T-cell (primary cell): ENCODE measurements at places on chromosomes 11 and 22.
A peak's percentile ranks its signal among the peaks of the same experiment; 100 is the strongest.

GRCh38 chr11:3163241-3163981, 1.7 kb downstream of the OSBPL5 start:
- DNase-seq = no peak

GRCh38 chr11:23903044-23903704, 593.7 kb upstream of the LUZP2 start:
- no peak for DNase-seq

DNA sequence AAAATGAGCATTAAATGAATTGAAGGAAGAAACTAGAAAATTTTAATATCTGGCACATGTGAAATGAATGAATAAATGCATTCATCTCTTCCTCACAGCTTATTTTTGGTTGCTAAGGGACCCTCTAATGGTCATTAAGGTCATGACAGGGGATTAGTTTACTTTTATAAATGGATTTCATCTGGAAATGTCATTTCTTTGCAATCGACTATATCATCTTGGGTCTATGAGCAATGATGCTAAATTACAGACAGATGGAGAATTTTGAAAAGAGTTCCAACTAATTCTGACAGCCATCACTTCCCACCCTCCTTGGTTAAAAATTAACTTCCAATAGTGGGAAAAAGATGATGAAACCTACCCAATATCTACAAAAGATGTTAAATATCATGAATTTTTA, 98.0 kb downstream of the KIF18A start:
- no peak for DNase-seq

GRCh38 chr11:95506777-95507176, 275.8 kb upstream of the SESN3 start:
- DNase-seq = no peak

GRCh38 chr11:125088123-125088522, 23.3 kb downstream of the TMEM218 start:
- DNase-seq = no peak

GRCh38 chr22:37062376-37062675, 10.8 kb downstream of the KCTD17 start:
- no peak for DNase-seq

GRCh38 chr11:34417202-34417601, 21.5 kb upstream of the CAT start:
- no peak for DNase-seq

GRCh38 chr11:120391292-120391691, 55.1 kb downstream of the ARHGEF12 start:
- no peak for DNase-seq

- no peak for DNase-seq
Measured at GRCh38 chr22:44358709-44359440, 46.1 kb upstream of the SHISAL1 start.

DNA sequence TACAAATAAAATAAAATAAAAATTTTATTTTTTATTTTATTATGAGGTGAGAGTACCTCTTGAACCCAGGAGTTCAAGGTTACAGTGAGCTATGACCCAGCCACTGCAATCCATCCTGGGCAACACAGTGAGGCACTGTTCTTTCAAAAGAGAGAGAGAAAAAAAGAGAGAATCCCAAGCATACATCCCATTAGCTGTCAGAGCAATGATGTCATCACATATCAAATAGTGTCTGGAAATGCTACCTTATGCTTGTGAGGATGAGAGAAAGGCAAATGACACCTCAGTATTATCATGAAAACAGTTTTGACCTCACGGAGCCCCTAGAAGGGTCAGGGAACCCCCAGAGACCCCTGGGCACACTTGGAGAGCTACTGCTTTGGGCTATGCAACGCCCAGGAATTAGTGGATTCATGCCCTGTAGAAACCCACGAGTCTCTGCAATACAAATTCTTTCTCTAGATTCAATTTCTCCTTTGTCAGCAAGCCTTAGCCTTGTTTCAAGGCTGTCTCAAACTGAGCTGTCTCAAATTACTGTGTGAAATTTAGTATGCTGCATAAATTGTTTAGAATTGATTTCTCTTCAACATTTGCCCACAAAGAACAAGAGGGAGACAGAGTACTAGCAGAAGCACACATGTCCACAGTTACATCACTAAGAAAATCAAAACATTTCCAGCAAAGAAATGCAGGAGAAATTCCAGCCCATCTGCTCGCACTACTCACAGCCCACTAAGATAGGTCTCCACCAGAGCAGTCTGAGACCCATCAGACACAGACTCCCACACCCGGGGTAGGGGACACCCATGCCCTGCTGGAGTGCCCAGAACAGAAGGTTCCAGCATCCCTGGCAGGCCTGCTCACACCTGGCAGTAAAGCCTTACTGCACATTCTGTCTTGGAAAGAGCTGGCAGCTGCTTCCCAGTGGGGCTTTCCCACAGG, 18.1 kb downstream of the DGCR2 start:
- DNase-seq = no peak

GRCh38 chr22:38213319-38213989, 11.7 kb downstream of the MAFF start:
- DNase-seq = no peak

DNA sequence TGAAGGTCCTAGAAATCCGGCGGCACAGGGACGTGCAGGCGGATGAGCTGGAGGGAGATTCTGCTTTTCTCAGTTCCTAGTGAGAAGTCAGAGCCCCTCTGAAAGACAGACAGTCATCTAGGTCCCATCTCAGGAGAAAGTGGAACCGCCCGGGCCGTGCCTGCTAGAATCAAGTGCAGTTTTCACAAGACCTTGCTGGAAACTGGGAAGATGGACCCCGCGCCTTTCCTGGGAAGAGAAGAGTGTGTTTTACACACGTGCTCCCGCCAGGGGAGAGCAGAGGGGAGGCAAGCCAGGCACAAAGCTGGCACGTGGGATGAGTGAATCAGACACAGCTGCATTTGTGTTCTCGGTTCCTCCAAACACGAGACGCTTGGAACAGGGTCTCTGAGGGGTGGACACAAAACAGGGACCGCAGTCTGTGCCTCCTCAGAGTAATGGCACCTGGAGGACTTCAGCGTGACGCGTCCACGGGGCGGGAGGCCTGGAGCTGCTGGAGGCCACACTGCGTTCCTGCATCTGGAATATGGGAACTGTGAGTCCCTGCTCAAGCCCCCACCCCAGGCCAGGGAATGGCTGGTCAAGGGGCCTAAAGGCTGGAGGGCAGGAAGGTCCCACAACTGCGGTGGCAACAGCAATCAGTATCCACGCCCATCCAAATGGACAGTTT, 218.3 kb downstream of the BRD1 start:
- no peak for DNase-seq

DNA sequence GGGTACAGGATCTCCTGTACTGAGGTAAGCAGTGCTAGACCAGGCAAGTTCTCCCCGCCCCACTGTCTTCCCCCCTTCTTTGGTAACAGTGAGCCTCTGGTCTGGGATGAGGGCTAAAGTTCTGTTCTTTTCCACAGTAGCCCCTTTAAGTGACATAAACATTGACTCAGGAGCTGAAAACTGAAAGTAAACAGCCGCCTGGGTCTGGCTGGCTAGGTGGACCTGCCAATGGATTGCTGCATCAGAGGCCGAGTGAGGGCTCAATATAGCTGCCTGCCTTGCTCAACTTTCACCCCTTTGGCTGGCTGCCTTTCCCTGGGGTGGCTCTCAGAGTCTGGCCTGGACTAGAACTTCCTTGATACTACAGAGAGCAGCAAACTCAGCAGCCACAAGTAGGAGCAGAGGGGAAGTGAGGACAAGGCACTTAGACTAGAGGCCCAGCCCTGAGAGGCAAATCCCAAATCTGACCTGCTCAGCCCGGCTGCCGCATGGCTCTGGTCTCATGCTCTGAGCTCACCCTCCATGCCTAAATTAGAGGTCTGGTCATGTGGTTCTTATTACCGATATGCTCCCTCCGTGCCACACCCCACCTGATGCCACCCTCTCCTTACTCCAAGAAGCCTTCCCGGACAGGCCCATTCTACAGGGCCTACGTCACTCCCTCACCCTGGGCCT, 9.6 kb upstream of the UCP3 start:
- DNase-seq = no peak

DNA sequence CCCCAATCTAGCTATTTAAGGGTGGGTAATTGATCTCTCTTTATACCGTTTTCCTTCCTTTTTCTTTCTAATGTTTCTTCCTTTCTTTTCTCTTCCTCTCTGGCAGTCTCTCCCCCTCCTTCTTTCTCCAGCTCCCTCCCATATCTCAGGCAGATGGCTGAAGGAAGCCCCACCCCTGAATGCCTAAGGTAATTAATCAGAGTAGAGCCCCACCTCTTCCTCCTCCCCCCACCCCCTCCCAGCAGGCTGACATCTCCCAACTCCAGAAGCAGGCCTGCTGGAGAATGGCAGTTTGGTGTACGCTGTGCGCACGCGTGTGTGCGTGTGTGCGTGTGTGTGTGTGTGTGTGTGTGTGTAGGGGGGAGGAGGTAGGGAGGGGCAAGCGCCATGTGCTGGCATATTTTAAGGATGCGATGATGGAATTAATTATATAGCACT, 122.6 kb downstream of the APOL5 start:
- DNase-seq = no peak

GRCh38 chr22:24599514-24599913, 3.5 kb upstream of the GGT1 start:
- no peak for DNase-seq

DNA sequence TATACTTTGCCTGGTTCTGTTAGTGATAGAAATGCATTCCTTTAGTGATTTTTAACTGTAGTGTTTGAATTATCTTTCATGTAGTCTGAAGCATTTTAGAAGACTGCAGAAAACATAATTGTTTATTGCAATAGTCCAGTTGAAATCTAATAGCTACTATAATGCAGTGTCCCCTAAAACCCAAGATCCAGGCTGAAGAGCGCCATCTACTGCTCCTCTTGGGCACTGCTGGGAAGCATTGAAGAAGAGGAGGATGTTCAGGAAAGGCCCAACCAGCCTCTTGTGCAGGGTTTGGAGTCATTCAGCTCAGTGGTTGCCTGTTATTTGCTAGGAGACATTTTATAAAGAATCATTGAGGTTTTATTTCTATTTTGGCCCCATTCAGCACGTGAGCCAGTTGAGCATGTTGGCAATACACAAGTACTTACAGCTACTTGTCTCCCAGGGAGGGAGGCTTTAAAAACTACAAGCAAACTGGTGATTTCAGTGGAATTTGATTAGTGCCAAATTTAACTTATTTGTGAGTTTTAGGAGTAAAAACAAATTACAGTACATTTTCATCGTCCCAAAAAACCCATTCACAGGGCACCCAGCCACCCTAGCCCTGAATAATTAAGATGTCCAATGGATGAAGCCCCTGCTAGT, 74.9 kb upstream of the HORMAD2 start:
- DNase-seq = peak; percentile 36

DNA sequence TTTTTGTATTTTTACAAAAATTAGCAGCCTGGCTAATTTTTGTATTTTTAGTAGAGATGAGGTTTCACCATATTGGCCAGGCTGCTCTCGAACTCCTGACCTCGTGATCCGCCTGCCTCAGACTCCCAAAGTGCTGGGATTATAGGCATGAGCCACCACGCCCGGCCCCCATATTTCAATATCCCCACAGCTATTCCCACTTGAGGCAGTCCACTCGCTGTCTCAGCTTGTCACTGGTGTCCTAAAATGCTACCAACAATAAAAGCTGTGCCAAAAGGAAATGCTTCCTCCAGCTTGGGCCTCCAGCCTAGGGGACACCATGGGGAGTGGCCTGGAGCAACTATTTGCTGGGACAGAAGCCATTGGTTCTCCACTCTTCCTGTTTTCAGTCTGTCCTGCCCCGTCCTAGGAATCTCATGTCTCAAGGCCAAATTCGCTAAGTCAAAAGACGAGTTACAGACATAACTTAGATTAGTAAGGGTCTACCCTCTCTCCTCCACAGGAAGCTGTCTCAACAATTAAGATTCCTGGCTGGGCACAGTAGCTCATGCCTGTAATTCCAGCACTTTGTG, 7.3 kb upstream of the SPINDOC start:
- DNase-seq = no peak

- no peak for DNase-seq
Measured at GRCh38 chr22:37782340-37783168, 25.2 kb upstream of the GCAT start.

DNA sequence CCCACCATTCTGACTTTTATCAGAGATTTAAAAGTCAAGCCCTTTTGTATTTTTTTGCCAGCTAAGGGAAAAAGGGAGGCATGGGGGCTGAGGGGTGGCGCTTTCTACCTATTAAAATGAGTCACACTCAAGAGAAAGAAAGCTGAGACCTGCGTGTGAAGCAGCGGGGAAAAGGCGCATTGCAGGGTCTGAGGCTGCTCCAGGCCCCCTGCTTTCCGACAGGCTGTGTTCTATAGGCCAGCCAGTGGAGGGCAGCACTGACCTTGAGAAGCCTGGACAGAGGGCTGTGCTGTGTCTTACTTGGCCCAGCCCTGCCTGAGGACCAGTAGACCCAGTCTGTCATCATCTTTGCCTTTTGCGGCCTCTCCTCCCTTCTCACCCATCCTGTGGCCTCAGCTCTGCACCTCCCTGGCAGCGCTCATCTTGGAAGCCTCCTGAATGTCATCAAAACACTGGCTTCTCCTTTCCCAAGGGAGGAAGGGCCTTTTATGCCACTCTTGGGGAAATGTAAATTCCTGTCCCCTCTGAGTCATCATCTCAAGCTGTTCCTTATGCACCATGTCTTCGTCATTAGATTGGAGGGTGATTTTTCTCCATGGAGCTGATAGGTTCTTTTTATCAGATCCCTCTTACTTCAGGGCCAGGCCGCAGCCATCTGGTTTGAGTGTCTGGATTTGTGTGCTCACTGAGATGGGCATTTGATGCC, 12.6 kb upstream of the MAPK8IP1 start:
- DNase-seq = no peak

GRCh38 chr11:2256293-2256913, 14.0 kb downstream of the ASCL2 start:
- no peak for DNase-seq

DNA sequence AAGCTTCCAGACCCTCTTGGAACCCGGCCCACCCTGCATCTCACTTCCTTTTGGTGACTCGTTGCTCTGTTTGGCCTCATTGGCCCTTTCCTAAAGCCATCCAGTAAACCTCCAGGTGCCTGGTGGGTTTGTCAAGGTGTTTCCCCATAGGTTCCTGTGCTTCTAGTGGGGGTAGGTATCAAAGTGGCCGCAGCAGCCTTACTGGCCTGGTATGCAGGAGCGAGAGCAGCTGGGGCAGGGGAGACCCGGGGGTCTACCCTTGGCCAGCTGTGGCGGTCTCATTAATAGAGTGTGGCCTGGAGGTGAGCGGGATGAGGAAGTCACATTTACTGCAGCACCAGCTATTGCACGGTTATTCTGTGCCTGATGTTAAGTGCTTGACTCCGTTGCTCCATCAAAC, 4.1 kb downstream of the APOA4 start:
- DNase-seq = no peak

DNA sequence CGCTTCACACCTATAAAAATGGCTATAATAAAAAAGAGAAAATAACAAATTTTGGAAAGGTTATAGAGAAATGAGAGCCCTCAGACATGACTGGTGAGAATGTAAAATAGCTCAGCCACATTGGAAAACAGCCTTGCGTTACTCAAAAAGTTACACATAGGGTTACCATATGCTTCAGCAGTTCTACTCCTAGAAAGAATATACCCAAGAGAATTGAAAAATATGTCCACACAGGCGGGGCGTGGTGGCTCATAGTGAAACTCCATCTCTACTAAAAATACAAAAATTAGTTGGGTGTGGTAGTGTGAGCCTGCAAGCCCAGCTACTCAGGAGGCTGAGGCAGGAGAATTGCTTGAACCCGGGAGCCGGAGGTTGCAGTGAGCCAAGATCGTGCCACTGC, 7.6 kb upstream of the JHY start:
- no peak for DNase-seq
